ENCODE measurements at places on chromosomes 5 and 9. TPM values are rescaled to one million over a fixed set of nuclear protein-coding genes. Genes with fewer than 3 reads are reported as not detected.

The PCDHGA3 gene
- total RNA-seq: 9.2 TPM

The GNAQ gene
- total RNA-seq: 109 TPM

The SLC34A1 gene
- not detected for total RNA-seq

The MARCHF3 gene
- total RNA-seq: 21.9 TPM

The FAM221B gene
- total RNA-seq: not detected

The SPIN1 gene
- total RNA-seq: 204 TPM

The CNTFR gene
- total RNA-seq: 16.1 TPM

The KIF27 gene
- total RNA-seq: 19.4 TPM

The PCDHB3 gene
- 5.5 TPM for total RNA-seq

GRCh38 chr9:77534376-77535057 is 113.6 kb downstream of the GNA14 start:
- no peak for DNase-seq

GRCh38 chr5:98042521-98042920 is 730.9 kb upstream of the RGMB start:
- DNase-seq: no peak

- no peak for DNase-seq
These were observed 24.2 kb downstream of the LIFR start for GRCh38 chr5:38532165-38532669.

DNA sequence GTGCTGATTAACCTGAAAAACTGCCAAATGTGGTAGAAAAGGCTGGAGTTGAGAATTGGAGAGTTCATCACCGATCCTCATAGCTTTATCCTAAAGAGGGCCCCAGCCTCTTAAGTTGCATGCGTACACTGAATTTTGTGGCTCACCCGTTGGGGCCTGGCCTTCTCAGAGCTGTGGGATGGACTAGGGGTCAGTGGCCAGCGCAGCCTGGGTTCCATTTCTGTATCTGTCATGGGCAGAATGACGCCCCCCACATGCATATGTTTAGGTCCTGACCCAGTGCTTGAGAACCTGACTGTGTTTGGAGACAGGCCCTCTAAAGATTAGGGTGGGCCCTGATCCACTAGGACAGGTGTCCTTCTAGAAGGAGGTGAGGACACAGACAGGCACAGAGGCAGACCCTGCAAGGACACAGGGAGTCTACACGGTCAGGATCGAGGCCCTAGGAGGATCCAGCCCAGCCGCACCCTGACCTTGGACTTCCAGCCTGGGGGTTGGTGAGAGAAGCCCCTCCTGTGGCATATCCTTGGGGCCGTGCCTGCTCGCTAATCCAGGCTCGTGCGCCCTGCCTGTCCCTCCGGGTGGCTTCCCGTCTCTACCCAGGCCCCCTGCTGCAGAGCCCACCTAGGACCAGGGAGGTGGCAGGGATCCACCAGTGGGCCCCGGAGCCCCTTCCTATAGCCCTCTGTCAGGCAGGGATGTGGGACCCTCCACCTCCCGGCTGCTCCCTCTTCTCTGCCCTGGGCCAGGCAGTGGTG is 32.2 kb downstream of the NDUFS6 start:
- DNase-seq: no peak

DNA sequence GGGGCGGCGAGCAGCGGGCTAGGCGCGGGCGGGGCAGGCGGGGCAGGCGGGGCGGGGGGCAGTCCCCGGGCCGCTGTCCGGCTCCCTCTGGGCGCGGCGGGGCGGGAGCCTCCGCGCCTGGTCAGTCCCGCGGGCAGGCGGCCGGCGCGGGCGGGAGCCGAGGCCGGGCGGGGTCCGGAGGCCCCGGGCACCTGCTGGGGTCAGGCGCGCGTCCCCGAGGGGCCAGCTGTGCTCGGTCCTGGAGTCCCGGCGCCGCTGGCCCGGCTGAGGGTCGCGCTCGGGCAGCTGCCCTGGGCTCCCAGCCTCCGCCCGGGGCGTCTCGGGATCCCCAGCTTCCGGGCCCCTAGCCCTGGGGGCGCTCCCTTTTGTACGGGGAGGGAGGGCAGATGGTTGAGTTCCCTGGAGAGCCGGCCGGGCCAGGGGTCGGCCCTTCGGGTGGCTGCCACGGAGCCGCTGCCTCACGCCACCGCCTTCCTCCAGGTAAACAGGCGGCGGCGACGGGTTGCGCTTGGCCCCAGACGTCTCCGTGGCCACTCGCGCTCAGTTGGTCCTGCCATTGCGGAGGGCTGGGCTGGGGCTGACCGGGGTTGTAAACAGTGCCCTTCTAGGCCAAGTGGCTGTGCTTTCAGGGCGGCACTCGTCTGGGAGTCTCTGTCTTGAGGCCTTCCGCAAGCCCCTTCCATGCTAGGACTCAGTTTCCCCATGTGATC is 473 bp downstream of the ZBTB34 start:
- DNase-seq: no peak
